ENCODE measurements at places on chromosomes 2 and 18. TPM values are rescaled to one million over a fixed set of nuclear protein-coding genes. Genes with fewer than 3 reads are reported as not detected.

The CAPN13 gene
- total RNA-seq: not detected

The C2orf92 gene
- total RNA-seq: 0.93 TPM

The PLCD4 gene
- 4.0 TPM for total RNA-seq

The ST8SIA5 gene
- 0.10 TPM for total RNA-seq

The CROCC2 gene
- 0.12 TPM for total RNA-seq

The SPATA3 gene
- total RNA-seq: not detected

The MATN3 gene
- 0.62 TPM for total RNA-seq

The THAP4 gene
- 37.2 TPM for total RNA-seq

The SLC23A3 gene
- total RNA-seq: 0.25 TPM

The MROH2A gene
- total RNA-seq: not detected

The EIF2AK3 gene
- total RNA-seq: 19.3 TPM

The CREG2 gene
- total RNA-seq: 1.1 TPM

The DNAH6 gene
- not detected for total RNA-seq

The GLI2 gene
- 4.6 TPM for total RNA-seq

The AAK1 gene
- total RNA-seq: 29.9 TPM

The ATOH8 gene
- 31.2 TPM for total RNA-seq

The SCYGR4 gene
- total RNA-seq: not detected

The AFTPH gene
- total RNA-seq: 7.5 TPM

The CRYBA2 gene
- not detected for total RNA-seq

The TCF7L1 gene
- total RNA-seq: 6.7 TPM

The VIT gene
- total RNA-seq: 10.0 TPM

The ARHGEF33 gene
- 0.12 TPM for total RNA-seq

The NEU2 gene
- not detected for total RNA-seq

The ITGB6 gene
- total RNA-seq: not detected

The ANKRD39 gene
- 7.4 TPM for total RNA-seq

The FAM168B gene
- total RNA-seq: 106 TPM

The ZNF804A gene
- total RNA-seq: not detected

The POU3F3 gene
- total RNA-seq: not detected

The RNF125 gene
- total RNA-seq: 1.3 TPM

The KANSL3 gene
- total RNA-seq: 17.0 TPM

The GPR55 gene
- not detected for total RNA-seq

The CDKL4 gene
- total RNA-seq: 0.50 TPM

The ANKRD29 gene
- total RNA-seq: 0.50 TPM

The GALNT5 gene
- total RNA-seq: 11.3 TPM

The FBXO41 gene
- total RNA-seq: 1.7 TPM

The UGT1A4 gene
- total RNA-seq: 0.34 TPM

The SCTR gene
- total RNA-seq: not detected
